ENCODE measurements at places on chromosomes 1 and 21.
A peak's percentile ranks its signal among the peaks of the same experiment; 100 is the strongest.

GRCh38 chr1:101312147-101312546, 75.3 kb downstream of the S1PR1 start:
- no peak for DNase-seq

DNA sequence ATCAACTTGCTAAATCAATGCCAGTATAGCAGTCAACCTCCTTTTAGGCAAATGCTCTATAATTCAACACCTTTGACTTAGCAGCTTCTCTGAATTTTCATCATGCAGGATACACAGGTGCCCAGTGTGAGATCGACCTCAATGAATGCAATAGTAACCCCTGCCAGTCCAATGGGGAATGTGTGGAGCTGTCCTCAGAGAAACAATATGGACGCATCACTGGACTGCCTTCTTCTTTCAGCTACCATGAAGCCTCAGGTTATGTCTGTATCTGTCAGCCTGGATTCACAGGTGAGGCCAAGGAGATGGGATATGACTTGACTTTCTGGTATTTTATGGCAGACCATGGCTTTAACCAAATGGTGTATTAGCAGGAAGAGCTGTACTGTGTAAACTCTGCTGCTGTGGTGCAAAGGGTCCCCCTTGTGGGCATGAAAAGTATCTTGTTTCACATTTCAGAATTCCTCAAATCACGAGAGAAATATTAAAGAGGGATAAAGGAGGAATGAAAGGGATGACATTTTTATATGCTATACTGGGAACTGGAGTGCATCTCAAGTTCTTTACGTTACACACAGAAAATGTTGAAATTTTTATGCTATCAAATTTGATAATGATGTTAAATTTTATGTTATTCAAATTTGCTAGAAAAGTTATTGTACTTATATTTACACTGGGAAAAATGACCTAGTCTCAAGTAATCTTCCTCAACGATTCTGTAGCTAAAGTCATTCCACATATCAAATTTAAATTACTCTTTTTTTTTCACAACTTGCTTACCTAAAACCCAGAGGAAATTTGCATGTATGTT, 88.9 kb downstream of the CRB1 start:
- DNase-seq: peak; percentile 2

- no peak for DNase-seq
Measured at GRCh38 chr1:243438146-243438545, 182.3 kb downstream of the SDCCAG8 start.

DNA sequence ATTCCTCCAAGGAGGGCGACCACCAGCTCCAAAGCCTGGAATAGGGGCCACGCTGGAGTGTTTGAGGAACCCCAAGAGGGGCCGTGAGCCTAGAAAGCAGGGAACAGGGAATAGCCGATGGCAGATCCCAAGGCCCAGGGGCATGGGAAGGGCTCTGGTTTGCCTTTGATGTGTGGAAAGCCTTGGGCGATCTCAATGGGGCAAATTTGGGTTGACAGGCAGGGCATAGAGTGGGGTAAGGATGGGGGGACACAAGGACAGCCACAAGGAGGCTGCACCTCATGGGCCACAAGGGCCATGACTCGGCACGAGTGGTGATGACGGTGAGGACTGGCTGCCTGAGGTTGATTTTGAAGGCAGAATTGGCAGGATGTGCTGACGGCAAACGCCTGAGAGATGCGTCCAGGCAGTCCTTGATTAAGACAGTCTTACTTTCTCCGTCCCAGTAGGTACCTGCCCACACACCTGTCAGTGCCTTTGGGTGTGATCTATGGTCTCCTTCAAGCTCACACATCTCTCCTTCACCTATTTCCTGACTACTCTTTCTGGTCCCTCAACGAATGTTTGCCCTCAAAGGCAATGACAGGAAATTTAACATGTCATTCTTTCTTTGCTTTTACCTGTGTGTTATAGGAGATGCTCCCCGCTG, 2.0 kb upstream of the TMPRSS3 start:
- DNase-seq: no peak

DNA sequence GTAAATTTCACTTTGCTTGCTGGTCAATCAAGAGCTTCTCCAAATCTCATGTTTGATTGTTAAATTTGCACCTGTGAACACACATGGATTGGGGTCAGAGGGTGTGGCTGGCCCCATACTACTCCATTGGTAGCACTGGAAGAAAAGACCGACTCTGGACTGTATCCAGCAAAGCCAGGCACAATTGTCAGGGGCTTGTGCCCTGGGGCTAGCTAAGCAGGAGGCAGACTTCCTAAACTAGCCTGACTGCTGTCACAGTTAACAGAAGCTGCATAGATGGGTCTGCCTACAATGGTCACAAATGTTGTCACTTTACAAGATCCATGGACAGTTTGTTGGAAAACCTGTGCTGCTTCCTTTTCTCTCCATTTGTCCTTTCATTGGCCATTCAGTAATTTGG, 421.0 kb downstream of the DSCAM start:
- no peak for DNase-seq

DNA sequence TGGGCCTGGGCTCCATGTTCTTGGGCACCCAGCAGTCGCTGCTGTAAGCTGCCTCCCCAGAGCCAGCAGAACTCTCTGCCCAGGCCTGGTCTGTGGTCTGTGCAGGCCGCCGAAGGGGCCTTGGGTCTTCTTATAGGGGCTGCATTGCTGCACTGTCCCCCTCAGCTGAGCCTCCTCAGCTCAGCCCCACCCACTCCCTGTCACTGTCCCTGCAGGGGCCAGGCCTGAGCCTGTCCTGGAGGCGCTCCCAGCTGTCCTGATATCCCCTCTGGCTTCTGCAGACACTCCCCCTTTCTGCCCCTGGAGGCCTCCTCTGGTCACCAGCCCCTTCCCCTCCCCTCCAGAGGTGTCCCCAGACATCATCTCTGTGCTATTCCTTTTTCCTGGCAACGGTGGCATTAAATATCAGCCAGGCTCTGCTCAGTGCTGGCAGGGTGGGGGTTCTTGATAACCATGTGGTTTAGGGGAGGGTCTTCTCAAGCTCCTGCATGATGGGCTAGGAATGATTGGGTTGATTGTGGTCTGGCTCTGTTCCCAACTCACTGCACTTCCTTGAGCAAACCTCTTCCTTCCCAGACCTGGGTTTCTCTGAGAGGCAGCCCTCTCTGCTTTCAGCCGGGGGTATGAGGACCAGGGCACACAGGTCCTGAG, 3.7 kb upstream of the FOXO6 start:
- DNase-seq: peak; percentile 97

DNA sequence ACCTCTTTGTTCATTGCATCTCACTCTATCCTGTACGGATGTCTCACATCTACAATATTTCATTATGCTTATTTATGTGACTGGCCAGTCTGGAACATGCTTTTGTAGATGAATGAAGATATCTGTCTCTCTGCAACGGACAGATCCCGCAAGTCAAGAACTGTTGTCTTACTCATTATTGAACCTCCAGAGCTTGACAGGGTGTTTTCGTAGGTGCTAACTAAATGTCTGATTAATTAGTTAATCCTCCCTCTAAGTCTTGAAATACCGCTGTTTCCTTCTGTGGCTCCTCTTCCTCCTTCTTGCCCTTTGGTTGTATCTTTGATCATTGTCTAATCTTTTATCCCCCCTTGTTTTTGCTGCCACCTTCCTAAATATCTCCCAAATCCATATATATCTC, 3.2 kb upstream of the C1orf162 start:
- DNase-seq: no peak

DNA sequence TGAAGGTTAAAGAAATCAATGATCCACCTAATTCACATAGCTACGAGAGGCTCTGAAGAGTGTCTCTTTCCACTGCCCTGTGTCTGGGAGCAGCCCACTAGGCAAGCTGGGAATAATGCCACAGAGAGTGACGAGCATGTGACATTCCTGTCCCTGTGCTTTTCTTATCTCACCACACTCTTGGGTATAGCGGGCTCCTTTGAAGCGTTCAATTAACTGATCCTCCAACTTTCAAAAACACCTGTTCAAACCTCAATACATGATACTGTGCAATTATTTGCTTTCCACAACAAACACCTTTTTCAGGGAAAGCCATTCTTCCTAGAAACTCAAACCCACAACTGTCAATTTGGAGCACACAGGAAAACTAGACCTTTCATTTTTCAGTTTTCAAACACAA, 43.4 kb downstream of the PLPP3 start:
- peak; percentile 99 for DNase-seq

GRCh38 chr1:9376886-9377333, 84.2 kb downstream of the SPSB1 start:
- DNase-seq: no peak

- DNase-seq: no peak
Measured at GRCh38 chr1:47402591-47402990, 13.5 kb upstream of the FOXE3 start.

DNA sequence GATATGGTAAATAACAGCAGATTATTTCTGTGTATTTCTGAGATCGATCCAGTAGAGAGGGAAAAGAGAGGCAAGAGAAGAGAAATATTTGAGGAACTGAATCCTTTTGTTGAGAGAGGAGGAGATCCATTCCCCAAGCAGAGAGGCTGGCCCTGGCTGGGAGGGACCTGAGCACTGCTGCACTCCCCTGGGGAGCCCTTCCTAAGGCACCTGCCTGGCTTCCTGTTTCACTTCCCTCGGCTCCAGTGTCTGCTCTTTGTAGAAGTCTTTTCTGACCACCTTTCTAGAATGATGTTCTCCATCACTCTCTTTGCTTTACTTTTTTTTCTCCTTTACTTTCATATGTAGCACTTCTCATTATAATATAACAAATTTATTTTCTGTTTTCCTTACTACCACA, 42.3 kb upstream of the SLC6A9 start:
- no peak for DNase-seq

DNA sequence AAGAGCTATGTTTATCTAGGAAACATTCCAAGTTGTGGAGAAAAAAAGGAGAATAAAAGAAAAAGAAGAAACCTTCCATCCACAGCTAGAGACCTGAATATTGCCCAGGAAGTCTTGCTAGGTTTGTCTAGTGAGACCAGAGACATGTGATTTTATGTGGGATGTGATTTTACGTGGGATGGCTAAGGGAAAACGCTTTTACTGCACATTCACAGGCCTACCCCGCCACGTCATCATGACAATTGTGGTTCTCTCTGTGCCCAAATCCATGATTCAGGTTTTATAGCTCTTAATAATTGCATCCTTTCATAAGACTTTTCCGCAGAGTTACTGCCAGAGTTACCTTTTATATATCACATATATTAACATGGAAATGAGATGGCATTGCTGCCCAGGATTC, 86.4 kb upstream of the SSX2IP start:
- DNase-seq: no peak

DNA sequence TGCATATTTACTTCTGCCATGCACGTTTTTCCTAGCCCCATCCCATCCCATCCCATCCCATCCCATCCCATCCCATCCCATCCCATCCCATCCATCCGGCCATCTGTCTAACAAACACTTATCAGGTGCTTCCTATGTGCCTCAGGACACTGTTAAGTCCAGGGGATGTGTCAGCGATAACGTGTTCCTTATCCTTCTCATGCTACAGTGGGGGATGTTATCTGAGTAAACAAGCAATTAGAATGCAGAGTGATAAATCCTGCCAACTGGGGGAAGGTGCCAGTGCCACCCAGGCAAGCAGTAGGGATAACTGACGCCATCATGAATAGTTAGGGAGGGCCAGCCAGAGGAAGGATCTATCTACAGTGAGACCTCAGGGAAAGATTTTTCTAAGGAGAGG, 304.2 kb downstream of the CAMTA1 start:
- no peak for DNase-seq

- no peak for DNase-seq
Measured at GRCh38 chr1:247429496-247429895, 13.5 kb downstream of the NLRP3 start.

GRCh38 chr1:69662321-69662720, 94.6 kb downstream of the LRRC7 start:
- no peak for DNase-seq
